ENCODE measurements at places on chromosomes 1 and 21.

DNA sequence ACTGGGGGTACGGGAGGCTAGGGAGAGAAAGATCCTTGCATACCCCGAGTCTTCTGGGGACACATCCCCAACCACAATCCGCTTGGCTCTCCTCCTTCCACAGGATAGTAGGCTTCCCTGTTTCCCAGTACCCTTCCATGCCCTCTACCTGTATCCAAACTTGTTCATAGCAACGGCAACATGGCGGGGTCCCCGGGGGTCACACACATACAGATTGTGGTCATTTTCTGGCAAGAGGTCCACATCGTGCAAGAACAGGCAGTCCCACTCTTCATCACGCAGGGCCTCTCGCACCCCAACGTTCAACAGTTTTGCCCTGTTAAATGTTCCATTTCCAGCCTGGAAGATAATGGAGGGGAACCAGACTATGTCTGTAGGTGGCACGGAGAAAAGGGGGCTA lies 3.6 kb downstream of the B4GALT3 start:
- no peak for DNase-seq

GRCh38 chr1:224524679-224525078 lies 90.1 kb upstream of the WDR26 start:
- DNase-seq = no peak

- DNase-seq = no peak
Observed at GRCh38 chr1:58059789-58060188, 486.7 kb downstream of the OMA1 start.

GRCh38 chr1:234515411-234515810 lies 36.4 kb upstream of the TARBP1 start:
- no peak for DNase-seq

DNA sequence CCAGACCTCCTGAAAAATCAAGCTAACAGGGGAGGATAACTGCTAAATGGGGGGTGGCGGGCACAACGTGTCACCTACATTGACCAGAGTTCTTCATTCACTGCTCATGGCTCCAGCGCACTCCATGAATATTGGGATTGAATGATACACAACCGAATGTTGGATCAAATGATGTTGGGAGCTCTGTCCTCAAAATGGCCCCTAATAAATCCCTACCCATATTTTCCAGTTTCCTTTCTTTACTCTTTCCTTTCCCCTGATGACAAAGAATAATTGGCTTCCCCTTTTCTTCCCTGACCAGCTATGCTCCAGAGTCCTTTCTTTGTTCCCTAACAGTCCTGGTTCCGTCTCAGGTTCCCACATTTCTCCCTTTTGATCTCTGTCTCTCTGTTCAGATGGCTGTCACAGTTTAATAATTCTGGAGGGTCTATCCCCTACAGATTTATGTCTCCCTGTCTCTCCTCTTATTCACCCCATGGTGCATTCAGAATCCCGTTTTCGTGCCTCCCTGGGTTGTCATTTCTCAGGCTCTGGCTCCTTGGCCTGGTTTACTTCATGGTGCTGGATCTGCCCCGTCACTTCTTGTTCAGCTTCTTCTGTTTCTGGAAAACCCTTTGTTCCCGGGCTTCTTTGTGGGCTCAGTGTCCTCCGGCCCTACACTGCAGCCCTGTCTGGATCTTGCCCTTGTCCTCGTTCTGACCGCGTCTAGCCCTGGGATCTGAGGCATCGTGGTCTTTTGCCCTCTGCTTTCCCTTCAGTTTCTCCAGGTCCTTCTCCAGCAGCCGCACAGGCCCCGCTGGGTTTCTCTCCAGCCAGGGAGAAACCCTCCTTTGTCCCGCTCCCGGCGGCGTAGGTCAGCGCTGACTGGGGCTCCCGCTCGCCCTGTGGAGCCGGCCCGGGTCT lies 78.3 kb downstream of the NDUFS5 start:
- no peak for DNase-seq

GRCh38 chr1:52707927-52708655 lies 9.9 kb upstream of the COA7 start:
- no peak for DNase-seq

DNA sequence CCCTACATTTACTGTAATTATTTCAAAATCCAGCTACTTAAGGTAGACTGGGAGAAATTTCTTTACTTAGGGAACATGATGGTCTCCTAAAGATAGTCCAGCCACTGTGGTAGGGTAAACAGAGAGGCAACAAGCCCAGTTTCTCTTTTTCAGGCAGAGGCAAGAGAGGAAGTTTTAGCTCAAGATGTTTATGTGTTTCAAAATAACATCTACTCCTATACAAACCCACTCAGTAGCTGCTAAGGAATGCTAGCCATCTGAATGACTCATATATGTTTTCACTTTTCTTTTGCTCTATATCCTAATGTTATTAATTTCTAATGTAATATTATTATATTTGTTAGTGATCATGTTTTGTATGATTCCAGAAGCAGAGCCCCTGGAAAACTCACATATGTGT lies 856.6 kb downstream of the PLA2G4A start:
- no peak for DNase-seq

- DNase-seq = no peak
Observed at GRCh38 chr1:230633469-230633868, 8.8 kb upstream of the COG2 start.

DNA sequence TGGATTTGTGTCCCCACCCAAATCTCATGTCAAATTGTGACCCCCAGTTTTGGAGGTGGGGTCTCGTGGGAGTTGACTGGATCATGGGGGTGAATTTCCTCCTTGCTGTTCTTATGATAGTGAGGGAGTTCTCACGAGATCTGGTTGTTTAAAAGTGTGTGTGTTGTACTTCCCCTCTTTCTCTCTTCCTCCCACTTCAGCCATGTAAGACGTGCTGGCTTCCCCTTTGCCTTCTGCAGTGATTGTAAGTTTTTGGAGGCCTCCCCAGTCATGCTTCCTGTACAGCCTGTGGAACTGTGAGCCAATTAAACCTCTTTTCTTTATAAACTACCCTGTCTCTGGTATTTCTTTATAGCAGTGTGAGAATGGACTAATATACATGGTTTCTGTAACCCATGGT lies 64.6 kb downstream of the RHOU start:
- DNase-seq = no peak

- no peak for DNase-seq
Observed at GRCh38 chr1:117794073-117794472, 135.3 kb downstream of the GDAP2 start.

DNA sequence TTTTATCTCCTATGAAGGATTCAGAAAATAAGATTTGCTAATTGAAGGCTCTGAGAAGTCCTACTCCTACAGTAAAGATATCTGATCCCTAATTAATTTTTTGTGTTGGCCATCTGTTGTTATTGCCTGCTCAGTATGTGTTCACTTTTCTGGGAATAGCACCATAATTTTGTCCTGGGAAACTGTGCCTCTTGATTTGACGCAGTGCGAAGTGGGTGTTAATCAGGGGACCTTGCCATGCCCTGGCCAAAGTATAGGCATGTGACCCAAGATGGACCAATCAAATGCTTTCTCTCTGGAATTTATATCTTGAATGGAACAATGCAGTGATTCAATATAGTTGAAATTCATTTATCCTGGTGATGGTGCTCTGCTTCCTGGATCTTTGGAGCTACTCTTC lies 30.4 kb upstream of the GNG12 start:
- no peak for DNase-seq

DNA sequence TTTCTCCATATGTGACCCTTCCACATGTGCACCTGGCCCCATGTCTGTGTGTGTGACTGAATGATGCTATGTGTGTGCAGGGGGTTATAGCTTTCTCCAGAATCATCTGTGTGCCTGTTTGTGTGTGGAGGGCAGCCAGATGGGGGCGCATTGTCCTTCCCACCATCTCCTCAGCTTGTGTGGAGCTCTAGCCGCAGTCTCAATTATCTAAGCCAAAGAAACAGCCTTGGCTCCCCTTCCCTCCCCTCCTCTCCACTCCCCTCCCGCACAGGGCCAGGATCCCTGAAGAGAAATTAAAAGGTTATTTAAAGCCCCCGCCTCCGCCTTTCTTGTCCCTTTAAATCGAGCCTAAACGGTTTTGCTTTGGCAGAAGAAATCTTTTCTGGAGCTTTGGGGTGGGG lies 1.8 kb upstream of the DMBX1 start:
- DNase-seq = no peak

- no peak for DNase-seq
Observed at GRCh38 chr1:4081806-4082711, 182.0 kb upstream of the C1orf174 start.

- DNase-seq = no peak
Observed at GRCh38 chr1:247452447-247453039, 5.4 kb downstream of the OR2B11 start.

GRCh38 chr1:230972855-230973271 lies 5.8 kb downstream of the TTC13 start:
- peak; percentile 85 for DNase-seq

GRCh38 chr1:175665616-175666015 lies 77.8 kb downstream of the TNR start:
- no peak for DNase-seq

GRCh38 chr1:210257698-210258529 lies 25.3 kb downstream of the SERTAD4 start:
- no peak for DNase-seq

DNA sequence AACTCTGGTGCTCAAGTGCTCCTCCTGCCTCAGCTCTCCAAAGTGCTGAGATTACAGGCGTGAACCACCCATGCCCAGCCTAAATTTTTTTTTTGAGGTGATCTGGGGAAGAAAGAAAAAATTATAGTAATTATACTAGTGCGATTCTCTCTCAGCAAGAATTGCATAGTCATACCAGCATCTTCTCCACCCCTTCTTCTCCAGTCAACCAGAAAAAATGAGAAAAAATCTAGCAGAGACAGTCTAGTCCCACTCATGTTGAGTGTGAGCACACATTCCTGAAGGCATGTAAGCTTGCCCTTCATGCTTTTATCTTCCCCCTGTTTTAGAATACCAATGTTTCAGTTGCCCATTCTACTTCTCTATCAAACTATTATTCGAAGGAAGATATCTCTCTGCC lies 207.6 kb downstream of the S1PR1 start:
- DNase-seq = no peak

- no peak for DNase-seq
Observed at GRCh38 chr1:24329797-24330543, 10.8 kb downstream of the GRHL3 start.

DNA sequence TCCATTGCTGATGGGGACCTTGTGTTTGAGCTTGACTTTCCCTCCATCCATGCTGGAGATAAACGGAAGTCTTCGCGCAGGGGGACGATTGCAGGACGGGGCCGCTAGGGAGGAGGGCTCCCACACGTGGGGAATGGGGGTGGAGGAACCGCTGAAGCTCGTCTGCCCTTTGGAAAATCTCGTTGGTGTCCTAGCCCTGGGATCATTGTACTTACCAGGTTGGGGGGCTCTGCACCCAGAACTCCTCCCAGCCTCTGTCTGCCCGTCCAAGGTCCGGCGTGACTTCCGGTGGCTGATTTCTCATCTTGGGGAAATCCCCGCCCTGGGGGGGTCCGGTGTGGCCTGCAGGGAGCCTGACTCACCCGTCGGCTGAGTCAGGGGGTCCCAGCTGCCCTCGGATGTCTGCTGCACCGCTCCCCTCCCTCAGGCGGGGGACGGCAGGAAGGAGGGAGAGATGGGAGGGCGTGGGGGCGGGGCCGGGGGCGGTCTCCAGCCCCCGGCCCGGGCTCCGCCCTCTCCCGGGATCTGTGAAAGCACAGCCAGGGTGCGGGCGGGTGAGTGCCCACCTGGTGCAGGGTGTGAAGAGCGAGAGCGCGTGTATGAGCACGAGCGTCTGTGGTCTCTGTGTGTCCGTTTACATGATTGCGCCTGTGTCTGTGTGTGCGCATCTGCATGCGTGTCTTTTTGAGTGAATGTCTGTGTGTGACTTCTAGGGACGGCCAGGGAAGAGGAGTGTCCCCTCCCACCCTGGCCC lies 35.8 kb downstream of the PIK3CD start:
- DNase-seq = peak; percentile 88

- no peak for DNase-seq
Observed at GRCh38 chr1:41038110-41038509, 16.6 kb upstream of the SLFNL1 start.

DNA sequence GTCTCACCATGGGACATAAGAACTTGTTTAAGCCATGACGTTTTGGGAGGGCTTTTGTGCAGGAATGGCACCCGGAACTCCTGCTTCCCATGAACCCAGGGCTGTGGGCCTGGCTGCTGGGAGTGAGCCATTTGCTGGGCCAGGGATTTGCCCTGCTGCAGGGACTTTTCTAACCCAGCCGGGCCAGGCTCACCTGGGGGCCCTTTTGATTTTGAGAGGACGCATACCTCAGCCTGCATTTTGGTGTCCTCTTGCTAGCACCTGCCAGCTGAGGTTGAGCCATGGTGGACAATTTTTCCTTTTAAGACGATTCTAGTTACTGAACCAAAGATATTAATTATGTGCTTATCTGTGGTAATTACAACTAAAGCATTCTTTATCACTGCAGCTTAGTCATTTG lies 28.9 kb downstream of the GALNT2 start:
- DNase-seq = no peak

Data from activated effector memory CD4-positive, alpha-beta T cell treated with anti-CD3 and anti-CD28 coated beads, Interleukin-2, amount 50 U/mL, for 16 hours (primary cell).